H1 (cell line): ENCODE measurements at places on chromosomes 1 and 21.

DNA sequence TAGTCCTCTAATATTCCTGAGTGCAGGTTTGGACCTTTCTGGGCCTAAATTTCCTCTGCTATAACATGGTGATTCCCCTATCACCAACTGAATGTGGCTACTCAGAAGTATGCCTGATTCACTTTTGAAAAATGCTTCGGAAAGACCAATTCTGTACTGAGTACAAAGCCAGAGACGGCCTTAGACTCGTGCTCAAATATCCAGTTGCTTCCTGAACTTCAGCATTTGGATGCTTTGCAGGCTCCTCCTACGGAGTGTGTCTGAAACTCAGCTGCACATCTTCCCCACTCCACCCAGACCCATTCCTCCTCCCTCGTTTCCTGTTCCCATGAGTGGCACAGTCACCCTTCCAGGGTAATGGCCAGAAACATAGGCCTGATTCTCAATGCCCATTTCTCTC, 98.4 kb upstream of the GADD45A start:
- H3K27me3 ChIP-seq = no peaks in the 10 kb centered on the region; the same call in 1 of the 2 replicates
- H3K36me3 ChIP-seq = no peaks in the 10 kb centered on the region
- DNase-seq = no peak
- H3K27ac ChIP-seq = no peak overlapping the region

DNA sequence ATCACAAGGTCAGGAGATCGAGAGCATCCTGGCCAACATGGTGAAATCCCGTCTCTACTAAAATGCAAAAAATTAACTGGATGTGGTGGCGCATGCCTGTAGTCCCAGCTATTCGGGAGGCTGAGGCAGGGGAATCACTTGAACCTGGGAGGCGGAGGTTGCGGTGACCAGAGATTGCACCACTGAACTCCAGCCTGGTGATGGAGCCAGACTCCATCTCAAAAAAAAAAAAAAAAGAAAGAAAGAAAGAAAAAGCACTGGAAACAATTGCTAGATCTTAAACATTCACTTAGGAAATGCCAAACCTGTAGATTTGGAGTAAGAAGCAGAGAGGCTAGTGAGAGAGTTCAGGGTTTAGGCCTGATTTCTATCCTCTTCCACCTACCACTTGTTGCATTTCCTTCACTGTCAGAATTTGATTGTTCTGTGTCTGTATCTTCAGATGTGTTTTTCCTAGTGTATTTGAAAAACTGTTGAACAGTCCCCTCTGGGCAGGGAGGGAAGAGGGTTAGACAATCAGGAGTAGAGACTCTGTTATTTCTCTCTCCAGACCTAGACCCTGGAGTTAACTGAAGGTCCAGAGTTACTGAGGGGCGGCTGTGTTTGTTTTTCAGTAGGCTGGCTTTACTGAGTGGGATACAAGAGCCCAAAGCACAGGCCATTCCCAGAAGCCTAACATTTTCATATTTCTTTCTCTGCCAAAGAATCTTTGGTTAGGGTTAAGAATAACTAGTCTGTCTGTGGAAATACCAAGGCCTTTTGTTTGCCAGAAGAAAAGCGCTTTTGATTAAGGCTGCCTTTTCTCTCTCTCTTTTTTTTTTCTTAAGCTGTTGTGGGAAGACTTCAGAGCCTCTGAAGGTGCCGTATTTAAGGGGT, 31.1 kb upstream of the MACF1 start:
- H3K36me3 ChIP-seq = no peaks in the 10 kb centered on the region
- H3K27ac ChIP-seq = no peak overlapping the region
- H3K4me3 ChIP-seq = no peak overlapping the region
- no peaks in the 10 kb centered on the region for H3K27me3 ChIP-seq
- DNase-seq = no peak
- peaks cover 25% of the 10 kb centered on the region for H3K4me1 ChIP-seq

DNA sequence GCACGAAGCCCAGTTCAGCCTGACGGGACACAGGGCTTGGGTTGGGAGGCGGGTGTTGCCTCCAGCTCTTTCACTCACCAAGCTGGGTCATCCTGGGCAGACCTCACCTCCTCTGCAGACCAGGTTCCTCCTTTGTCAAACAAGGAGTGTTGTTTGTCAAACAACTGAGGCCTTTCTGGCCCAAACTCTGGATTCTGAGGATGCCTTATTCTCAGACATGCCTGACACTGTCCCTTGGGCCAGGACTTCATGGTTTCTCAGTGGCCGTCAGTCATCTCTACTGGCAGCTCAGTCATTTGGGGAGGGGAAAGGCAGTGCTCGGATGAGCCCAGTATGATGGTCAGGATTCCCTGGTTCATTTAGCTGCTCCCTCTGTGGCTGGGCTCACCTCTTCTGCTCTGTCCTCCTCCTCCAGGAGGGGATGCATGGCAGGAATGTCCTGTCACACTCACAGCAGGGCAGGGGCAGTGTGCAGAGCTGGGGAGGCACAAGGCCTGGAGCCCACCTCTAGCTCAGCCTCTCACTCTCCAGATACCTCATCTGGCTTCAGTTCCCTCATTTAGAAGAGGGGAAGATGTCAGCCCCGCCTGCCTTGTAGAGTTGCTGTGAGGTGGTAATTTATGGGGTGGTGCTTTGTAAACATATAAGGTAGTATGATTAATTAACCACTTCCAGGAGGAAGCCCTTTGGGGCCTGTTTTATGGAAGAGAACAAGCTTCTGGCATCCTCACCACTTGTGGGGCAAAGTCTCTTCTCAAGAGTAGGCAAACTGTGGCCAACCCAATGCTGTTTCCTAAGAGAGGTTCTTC, 20.6 kb downstream of the SLC2A1 start:
- peaks cover 22% of the 10 kb centered on the region for H3K4me1 ChIP-seq
- H3K27me3 ChIP-seq = no peaks in the 10 kb centered on the region
- no peak for DNase-seq
- H3K4me3 ChIP-seq = no peak overlapping the region

DNA sequence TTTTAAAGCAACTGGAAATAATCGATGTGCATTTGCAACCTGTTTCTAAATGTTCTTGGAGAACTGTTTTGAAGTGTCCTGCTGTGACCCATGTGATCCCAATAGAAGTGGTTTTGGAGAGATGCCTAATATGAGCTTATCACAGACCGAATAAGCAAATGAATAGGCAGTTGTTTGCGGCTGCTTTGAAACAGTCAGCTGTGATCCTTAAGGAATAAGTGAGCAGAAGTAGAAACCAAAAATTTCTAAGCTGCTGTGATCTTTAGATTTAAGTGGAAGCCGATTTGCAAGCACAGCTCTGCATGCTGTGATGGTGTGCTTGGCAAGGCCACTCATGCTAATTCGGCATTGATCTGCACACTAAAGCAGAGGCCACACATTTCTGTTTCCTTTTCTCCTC, 329.5 kb upstream of the DUSP10 start:
- H3K27me3 ChIP-seq = no peaks in the 10 kb centered on the region
- H3K4me3 ChIP-seq = no peak overlapping the region
- H3K4me1 ChIP-seq = peaks cover 8% of the 10 kb centered on the region
- no peak overlapping the region for H3K27ac ChIP-seq

- H3K4me1 ChIP-seq = peaks cover 27% of the 10 kb centered on the region
- H3K27ac ChIP-seq = no peak overlapping the region
- peaks cover 8% of the 10 kb centered on the region; the same call in 1 of the 2 replicates for H3K27me3 ChIP-seq
- peak overlapping the region; percentile 74 for H3K4me3 ChIP-seq
- no peaks in the 10 kb centered on the region for H3K36me3 ChIP-seq
Observed at GRCh38 chr1:31760471-31761470, 3.4 kb downstream of the ADGRB2 start.

GRCh38 chr1:43147625-43148327, 24.3 kb downstream of the EBNA1BP2 start:
- no peaks in the 10 kb centered on the region; the same call in 1 of the 2 replicates for H3K4me1 ChIP-seq
- DNase-seq = peak; percentile 100
- H3K36me3 ChIP-seq = no peaks in the 10 kb centered on the region
- peak overlapping the region; percentile 57 for H3K4me3 ChIP-seq
- H3K27ac ChIP-seq = no peak overlapping the region
- no peaks in the 10 kb centered on the region for H3K27me3 ChIP-seq

DNA sequence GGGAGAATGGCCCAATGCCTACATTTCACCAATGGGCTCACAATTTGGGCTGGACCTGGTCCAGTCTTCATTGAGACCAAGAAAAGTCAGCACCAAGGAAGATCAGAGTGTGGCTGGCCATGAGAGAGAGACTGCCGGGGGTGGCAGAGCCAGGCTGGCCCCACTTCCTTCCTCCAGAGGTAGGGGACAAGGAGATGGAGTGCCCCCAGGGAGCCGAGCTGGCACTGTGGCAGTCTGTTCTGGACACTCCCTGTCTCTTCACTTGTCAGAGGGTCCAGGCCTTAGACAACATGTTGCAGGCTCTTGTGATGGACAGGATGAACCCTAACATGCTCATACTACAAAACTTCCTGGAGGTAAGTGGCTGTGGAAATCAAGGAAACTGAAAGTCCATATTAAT, 27.7 kb downstream of the INAVA start:
- DNase-seq = no peak
- H3K4me3 ChIP-seq = no peak overlapping the region
- no peaks in the 10 kb centered on the region for H3K4me1 ChIP-seq

GRCh38 chr1:31373056-31373896, at the start of gene FABP3:
Gene FABP3, minus strand, starts transcription at chr1:31373076. Its CDS starts 62 bp downstream, at chr1:31373014.
- H3K27ac ChIP-seq = peak within 1 kb of the TSS; percentile 72; the same call in 1 of the 2 replicates
- no peaks in the 10 kb centered on the region; the same call in 1 of the 2 replicates for H3K36me3 ChIP-seq
- H3K4me3 ChIP-seq = peak within 1 kb of the TSS; percentile 54
- H3K27me3 ChIP-seq = no peaks in the 10 kb centered on the region

DNA sequence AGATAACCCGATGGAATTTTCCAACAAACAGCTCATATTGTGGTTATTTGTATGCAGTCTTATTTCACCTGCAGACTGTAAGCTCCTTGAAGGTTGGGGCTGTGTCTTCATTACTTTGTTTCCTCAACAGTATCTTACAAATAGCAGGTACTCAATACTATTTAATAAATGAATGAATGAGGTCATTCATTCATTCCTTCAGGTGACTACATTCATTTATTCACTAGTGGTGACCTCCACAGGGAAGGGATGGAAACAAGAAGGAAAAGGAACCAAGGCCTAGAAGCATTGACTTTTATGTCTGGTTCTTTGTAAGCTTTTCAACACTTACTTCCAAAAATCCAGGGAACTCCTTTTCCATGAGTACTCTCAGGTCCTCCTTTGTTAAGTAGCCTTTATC, 7.9 kb downstream of the S100A10 start:
- peaks cover 33% of the 10 kb centered on the region for H3K36me3 ChIP-seq
- H3K27me3 ChIP-seq = no peaks in the 10 kb centered on the region
- DNase-seq = no peak
- no peak overlapping the region for H3K27ac ChIP-seq

DNA sequence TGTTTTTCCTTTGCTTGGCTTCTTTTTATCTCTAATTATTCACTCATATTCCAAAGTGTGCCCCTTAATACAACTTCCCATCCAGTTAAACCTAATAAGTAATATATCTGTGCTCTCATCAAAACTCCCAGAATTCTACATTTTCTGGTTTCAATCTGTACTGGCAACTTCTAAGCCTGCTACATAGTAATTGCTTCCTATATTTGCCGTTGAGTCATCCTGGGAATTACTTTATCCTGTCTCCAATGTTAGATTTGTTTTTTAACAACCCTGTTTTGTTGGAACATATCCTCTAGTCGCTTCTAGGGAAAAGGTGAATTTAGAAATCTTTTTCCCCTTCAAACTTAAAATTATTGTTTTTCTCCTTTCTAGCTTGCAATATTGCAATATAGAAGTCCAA, 620.5 kb upstream of the PKN2 start:
- H3K27ac ChIP-seq = no peak overlapping the region
- no peak overlapping the region for H3K4me3 ChIP-seq
- no peaks in the 10 kb centered on the region for H3K36me3 ChIP-seq

DNA sequence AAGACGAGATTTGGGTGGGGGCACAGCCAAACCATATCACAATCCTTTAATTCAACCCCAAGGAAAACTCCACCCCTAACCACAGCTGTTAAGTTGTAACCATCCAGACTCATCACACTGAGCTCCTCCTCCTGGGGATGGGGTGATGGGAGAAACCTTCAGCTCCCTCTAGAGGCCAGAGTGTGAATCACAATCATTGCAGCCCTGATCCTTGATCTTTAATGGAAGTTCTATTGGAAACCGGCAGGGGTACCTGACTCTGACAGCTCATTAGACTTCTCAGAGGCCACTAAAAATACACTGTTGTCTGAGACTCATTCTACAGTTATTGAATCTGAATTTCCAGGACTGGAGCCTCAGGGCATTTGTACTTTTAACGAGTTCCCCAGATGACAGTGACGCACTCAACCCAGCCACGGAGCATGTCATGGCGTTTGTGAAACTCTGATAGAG, 127.2 kb downstream of the IGSF21 start:
- no peaks in the 10 kb centered on the region for H3K27me3 ChIP-seq
- H3K4me1 ChIP-seq = peaks cover 20% of the 10 kb centered on the region
- peak; percentile 57 for DNase-seq
- no peaks in the 10 kb centered on the region for H3K36me3 ChIP-seq
- no peak overlapping the region for H3K27ac ChIP-seq
